Stimulated activated CD8-positive, alpha-beta memory T cell treated with anti-CD3 and anti-CD28 coated beads, Interleukin-7, amount 100 ng/mL, for 4 hours (primary cell): ENCODE measurements at places on chromosomes 3 and 15.

DNA sequence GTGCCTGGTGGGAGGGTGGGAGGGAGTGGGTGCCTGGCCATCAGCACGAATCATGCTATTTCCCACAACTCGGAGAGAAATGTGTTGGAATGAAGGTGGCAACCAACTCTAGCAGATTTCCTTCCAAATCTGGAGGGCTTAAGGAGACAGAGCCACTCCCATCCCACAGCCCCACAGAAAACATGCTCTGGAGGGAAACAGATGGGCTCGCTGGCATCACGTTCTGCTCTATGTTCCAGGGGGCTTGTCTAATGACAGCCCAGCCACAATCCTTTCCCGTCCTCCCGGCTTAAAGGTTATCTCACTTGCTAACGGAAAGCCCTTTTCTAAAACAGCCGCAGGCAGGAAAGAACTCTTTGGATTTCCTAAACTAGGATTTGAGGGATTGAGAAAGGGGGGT lies 65.3 kb downstream of the ADAMTS17 start:
- no peak for DNase-seq

DNA sequence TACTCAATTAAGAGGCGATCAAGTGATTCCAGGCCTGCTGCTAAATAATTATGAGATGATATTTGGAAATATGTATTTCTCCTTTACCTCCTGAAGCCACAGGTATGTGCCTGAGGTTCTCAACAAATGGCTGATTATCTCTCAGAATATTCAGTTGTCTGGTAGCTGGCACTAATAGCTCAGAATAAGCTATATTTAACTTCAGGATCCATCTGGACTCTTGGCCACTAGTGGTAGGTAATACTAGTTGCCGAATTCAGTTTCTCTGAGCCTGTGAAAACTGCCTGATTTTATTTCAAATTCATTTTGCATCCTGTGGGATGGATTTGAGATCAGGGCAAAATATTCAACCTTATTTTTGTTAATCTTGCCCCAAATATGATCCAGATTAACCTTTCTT lies 499.0 kb downstream of the DIPK2A start:
- DNase-seq = no peak

DNA sequence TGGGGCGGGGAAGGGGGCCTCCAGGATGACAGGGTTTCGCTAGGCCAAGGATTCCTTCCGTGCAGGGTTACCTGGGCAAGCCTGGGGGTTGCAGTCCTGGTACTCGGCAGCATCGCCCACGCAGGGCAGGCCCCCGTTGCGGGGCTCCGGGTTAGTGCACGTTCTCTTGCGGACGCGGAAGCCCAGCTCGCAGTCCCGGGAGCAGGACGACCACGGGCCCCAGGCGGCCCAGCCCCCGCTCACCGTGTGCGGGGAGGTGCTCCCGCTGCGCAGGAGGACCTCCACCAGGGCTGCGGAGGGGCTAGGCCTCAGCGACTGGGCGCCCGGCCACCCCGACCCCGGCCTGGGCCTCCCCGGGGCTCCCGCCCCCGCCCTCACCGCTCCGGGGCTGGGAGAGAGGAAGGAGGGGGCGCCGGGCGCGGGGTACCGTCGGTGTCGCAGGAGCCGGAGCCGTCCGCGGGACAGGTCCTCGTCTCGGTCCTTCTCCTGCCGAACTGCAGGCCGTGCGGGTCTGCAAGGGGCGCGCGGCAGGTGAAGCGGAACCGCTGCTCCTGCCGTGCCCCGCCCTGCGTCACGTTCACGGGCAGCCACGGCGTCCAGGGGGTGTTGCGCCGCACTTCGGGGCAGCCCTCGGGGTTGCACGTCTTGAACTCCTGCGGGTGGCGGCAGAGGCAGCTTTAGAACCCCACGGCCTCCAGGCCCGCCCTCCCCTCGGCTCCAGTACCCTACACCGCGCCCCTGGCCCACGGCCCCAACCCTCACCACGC lies 114.6 kb downstream of the SEMA5B start:
- no peak for DNase-seq

DNA sequence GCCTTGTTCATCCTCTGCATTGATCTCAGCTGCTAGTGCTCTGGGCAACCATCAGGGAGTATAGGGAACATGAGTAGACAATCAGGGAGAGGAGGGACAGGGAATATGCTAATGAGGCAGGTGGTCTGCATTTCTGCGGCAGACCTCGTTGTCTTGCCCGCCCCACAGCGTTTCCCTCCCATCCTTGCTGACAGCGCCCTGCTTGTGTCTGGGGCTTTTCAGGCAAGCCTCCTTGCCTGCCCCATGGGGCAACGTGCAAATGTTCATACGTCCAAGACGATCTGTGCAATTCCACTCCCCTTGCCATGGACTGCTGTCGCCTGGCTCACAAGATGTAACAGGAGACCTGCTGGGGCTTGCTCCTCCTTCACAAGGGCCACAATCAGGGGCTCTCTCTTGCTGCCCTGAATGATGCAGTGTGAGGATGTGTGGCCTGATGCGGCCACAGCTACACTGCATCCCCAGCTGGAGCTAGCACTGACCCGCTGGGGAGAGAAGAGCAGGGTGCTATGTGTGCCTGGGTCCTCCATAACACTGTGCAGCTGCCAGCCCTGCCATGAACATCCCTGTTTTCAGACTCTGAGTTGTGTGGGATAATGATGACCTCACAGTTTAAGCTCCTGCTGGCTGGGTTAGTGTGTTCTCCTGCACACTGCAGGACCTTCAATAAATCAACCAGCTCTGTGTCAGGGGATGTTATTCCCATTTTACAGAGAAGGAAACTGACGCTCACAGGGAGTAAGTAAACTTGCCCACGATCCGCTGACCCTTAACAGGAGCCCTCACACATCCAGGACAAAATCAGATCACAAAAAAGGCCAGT lies 211.3 kb downstream of the KLF13 start:
- no peak for DNase-seq

DNA sequence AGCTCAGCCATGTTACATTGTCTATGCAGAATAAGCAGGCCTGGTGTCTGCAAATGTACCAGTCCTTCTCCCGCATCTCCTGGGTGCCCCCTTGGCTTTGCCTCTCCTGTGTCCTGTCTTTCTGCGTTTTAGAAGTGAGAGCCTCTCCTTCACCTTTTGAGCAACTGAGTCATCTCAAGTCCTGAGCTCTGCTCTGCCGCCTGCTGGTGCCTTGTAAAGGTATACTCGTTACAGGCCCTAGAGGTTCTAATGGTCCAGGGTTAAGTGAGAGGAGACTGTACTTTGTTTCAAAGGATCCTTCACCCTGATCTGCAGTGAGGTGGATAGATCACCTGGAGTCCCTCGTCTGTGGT lies 12.6 kb downstream of the GHRL start:
- no peak for DNase-seq

DNA sequence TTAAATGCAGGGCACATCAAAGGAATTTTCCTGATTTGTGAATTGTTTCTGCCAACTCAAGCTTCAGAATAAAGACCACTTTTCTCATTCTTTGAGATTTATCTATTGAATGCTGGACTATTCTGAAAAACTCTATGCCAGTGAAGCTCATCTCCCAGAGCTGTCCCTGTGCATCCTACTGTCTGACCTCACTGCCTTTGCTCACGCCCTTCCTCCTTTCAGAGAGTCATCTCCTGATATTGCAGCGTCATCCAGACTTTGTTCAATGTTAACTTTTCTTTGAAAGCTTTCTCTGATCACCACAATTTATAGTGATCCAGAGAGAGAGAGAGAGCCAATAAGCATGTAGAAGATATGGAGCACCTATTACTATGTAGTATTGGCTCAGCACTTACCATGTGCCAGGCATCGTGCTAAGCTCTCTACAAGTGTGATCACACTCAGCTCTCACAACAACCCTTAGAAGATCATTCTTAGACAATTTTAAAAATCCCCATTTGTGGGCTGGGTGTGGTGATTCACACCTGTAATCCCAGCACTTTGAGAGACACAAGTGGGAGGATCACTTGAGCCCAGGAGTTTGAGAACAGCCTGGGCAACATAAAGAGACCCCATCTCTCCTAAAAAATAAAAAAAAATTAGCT lies 30.2 kb upstream of the TLE3 start:
- no peak for DNase-seq

- no peak for DNase-seq
These were observed 7.2 kb downstream of the MAP6D1 start for GRCh38 chr3:183818041-183818620.

DNA sequence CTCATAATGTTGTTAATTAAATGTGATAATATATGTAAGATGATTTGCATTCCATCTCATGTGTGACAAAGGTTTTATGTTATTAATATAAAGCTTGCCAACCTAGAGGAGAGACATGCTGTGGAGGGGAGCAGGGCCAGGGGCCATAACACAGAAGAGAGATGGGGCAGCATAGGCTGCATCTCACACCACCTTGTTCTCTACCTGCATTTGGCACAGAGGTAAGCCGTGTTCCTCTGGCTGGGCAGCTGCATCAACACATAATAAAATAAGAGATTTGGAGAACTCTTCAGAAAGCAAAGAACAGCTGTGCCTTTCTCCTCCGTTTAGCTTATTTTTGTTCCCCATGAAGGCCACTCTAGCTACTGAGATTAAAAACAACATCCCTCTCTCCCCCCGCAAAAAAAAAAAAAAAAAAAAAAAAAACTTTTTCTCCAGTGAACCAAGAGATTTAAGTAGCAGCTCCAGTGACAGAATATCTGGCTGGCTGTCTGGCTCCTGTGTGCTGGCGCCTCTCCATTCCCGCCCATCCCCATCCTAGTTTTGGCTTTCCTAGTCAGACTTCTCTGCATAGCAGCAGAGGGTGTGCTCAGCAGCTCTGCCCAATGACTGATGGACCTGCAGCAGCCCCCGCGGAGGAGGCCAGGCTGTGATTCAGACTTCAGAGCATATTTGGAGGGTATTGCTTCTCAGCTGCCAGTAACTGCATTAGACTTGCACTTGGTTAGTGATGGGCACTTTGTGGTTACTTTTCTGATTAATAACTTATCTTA lies 52.2 kb upstream of the STXBP5L start:
- no peak for DNase-seq

DNA sequence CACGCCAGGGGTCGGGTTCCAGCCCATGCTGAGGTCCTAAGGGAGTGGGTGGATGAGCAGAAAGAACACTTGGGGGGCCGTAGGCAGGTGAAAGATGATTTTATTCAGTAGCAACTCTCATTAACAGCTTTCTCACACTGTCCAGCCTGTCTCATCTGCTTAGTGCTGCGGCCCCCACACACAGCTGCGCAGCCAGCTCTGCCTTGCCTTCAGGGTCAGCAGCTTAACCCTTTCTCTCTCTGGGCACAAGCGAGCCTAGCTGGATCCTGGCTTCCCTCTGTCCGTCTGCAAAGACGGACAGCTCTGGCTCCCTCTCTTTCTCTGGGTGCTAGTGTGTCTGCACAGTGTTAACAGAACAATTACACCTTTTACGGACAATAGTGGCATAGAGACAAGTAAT lies 21.3 kb downstream of the NPAP1 start:
- no peak for DNase-seq

GRCh38 chr3:171427771-171428320 lies 32.4 kb downstream of the TNIK start:
- no peak for DNase-seq

DNA sequence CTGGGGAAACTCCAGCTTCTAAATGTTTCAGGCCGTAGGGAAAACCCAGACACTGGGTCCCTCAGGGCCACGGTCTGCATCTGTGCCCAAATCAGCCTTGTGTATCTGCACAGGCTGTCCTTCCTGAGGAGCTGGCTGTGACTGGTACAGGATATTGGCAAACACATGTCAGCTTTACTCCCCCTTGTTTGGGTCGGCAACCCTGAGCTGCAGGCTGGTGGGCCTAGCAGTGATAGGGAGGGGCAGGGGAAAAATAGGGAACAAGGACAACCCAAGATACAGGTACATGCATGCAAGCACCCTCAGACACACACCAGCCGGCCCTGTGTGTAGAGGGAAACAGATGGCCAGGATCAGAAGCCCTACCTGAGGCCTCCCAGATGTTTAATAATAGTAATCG lies 28.7 kb upstream of the HCN4 start:
- no peak for DNase-seq

DNA sequence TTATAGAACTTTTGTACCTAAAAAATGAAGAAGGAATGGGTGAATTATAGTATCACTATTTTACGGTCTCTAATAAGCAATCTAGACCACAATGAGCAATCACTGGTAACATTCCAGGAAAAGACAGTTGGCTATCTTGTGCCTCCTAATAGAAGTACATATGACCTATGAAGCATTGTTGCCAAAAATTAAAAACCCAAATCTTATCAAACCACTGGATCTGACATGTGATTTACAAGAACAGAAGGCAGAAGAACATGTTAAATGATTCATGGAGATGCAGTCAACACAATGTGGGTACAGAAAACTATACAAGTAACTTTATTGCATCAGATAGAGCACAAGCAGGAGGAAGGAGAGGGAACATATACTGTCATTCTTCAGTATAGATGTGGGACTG lies 14.5 kb upstream of the HYKK start:
- no peak for DNase-seq

GRCh38 chr15:66630801-66631351 lies 65.1 kb upstream of the LCTL start:
- DNase-seq = no peak

- DNase-seq = no peak
These were observed 36.7 kb downstream of the POC1A start for GRCh38 chr3:52117537-52117936.

- DNase-seq = no peak
These were observed 25.4 kb downstream of the DENND4A start for GRCh38 chr15:65766422-65767263.

GRCh38 chr15:34338347-34338746 lies 766 bp upstream of the SLC12A6 start:
- no peak for DNase-seq

- DNase-seq = no peak
These were observed 311.5 kb downstream of the CACNA2D3 start for GRCh38 chr3:54433846-54434245.

- DNase-seq = no peak
These were observed 49.5 kb downstream of the ITGA11 start for GRCh38 chr15:68382286-68383007.

DNA sequence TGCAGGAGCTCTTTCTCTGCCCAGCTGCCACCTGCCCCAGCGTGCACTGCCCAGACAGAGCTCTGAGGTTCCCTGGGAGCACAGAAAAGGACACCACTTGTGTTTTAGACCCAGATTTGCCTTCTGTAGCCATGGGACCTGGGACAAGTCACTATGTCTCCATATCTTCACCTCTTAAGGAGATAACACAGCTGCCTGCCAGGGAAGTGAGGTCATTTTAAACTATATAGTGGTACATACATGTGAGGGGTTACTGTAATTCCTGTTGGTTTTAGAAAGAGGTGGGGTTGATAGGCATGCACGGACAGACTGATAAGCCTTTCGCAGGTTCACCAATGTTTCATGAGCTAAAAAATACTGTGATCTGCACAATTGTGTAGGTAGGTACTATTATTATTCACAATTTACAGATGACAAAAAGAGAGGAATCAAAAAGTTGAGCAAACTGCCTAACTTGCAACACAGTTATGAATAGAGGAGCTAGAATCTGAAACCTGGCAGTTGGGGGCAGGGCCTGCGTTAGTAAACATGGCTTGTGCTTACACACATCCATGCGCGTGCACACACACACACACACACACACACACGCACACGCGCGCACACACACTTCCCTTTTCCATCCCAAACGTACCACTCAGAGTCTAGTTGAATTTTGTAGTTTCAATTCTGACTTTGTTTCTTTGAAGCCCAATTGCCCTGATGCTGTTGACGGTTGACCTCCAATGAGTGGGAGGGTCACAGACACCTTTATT lies 193.6 kb downstream of the FAM43A start:
- DNase-seq = no peak

GRCh38 chr3:66227915-66228314 lies 7.1 kb downstream of the SLC25A26 start:
- no peak for DNase-seq
